ENCODE measurements at places on chromosomes 6 and 20.

GRCh38 chr6:15417811-15418210, 171.9 kb downstream of the JARID2 start:
- peak; percentile 69 for DNase-seq

- peak; percentile 42 for DNase-seq
Measured at GRCh38 chr6:154605178-154605881, 94.8 kb upstream of the CNKSR3 start.

GRCh38 chr20:38806855-38807655, 1.6 kb downstream of the PPP1R16B start:
- peak; percentile 57 for DNase-seq

DNA sequence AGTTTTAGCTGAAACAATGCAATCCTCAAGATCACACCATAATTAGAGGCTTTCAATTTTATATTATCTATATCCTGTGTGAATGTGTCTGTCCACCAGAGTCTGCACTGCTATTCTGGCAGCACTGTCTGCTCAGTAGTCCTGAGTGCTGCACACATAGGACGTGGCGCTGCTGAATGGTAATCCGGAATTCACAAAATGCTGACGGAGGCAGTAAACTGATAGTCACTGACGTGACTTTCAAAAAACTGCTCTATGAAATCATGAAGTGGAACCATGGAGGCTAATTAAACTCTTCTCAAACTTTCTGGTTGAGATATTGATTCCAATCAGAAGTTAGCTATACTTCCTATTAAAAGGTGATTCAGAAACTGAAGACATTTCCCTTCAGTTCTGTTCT, 190.8 kb upstream of the NOX3 start:
- DNase-seq: no peak

- no peak for DNase-seq
Measured at GRCh38 chr6:128171182-128171581, 270.3 kb upstream of the THEMIS start.

DNA sequence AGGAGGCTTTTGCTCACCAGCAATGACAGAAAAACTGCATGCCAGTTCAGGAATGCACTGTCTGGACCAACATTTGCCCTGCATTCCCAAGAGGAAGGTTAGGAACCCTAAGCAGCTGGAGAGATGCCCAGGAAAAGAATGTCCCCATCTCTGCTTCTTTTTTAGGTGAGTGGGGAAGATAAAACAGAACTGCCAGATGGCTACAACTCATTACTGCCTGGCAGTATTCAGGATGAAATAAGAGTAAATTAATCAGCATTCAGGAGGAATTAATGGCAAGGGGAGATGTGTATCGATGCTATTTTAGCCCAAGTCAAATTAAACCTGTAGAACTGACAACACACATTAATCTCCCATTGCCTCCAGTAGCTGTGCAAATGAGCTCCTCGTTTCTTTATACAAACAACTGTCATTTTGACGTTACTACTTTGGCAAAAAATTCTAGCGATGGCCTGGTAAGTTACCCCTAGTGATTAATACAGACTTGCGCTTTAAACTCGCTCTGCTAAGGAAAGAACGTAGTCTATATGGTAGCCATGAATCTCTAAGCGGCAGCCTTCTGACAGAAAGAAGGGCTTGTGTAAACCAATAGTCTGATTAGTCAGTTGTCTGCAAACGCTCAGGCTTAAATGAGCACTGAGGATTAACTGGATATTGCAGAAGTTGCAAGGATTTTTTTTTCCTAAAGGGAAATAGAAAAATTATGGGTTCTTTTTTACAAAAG, 16.7 kb upstream of the SMLR1 start:
- no peak for DNase-seq

DNA sequence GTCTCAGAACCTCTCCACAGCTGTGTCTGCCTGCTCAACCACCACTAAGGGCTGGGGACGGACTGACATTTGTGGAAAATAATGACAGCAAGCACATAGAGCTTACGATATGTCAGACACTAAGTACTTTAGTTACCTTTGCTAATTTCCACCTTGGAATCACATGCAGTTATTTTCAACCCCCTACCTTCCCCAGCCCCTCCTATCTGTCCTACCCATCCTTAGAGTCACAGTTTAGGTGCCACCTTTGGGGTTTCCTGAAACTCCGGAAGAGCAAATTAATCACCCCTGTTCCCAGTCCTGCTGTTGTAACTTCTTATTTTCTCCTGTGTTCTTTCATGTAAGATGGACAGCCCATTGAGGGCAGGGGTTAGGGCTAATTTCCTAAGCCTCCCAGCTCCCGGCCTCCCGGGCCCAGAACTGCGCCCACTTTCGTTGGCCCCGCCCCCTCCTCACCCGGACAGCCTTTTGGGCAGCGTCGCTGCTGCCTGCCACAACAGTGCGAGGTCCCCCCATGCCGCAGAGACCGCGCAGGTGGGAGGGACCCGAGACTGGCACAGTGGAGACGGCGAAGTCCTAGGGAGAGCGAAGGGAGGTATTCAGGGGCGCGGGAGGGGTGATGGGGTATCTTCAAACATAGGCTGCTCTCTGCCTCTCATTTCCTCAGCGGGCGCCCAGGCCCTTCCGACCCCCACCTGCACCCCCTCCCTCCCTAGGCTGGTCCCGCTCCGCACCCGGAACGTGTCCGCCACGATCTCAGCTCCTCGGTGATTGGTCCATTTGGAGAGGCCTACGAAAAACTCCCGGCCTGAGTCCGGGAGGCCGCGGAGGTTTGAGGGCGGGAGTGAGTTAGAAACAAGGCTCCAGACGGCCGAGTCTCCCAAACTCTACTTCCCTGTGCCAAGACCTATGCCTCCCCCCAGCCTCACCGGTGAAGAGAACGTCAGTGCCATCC, 1.1 kb downstream of the DDAH2 start:
- DNase-seq: no peak

DNA sequence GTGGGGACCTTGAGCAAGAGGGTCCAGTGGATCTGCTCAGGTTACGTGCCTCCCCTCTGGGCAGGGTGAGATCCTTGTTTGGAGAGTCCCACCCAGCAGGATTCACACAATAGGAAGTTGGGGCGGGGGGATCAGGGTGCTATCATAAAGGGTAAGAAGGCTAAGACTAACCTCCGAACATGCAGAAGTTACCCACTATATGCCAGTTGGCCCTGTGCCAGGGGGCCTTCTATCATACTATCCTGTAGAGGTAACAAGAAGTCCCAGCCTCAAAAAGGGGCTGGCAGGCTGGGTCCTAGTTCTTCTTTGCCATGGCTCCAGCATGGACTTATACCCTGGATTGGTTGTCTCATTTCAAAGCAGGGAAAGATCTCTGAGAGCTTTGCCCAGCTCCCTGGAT, 94.1 kb downstream of the CDH26 start:
- no peak for DNase-seq

DNA sequence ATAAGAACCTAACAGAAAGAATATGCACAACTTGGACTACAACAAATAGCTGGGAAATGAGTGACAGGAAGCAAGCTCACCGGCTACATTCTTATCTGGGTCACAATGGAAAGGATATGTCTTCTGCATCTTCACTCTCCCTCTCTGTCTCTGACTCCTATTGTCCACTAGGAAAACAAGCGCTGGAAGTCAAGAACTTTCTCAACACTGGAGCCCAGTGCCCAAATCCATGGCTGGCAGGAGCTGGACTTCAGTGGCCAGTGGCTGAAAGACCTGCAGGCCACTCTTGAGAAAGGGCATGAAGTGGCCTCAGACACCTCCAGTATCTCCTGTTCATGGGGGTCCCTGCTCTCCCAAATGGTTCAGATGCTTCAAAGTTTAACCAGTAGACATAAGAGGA, 62.0 kb downstream of the FAM50B start:
- DNase-seq: no peak

GRCh38 chr6:158856261-158856660, 37.1 kb upstream of the EZR start:
- no peak for DNase-seq

DNA sequence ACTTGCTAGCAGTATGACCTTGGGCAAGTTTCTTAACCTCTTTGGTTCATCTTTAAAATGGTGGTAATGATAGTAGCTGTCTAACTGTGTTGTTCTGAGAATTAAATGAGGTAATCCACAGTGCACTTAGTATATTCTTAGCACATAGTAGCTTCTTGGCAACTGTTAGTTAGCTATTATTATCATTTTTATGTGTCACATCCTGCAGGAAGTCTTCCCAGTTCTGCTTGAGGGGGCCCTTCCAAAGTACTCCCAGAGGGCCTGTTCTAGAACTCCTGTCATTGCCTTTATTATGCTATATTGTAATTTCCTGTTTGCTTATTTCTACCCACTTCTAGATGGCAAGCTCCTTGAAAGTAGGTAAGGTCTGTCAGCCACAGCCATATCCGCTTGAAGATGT, 30.6 kb downstream of the ANKS1A start:
- no peak for DNase-seq

- DNase-seq: no peak
Measured at GRCh38 chr6:28330041-28330440, 5.9 kb downstream of the ZSCAN31 start.

DNA sequence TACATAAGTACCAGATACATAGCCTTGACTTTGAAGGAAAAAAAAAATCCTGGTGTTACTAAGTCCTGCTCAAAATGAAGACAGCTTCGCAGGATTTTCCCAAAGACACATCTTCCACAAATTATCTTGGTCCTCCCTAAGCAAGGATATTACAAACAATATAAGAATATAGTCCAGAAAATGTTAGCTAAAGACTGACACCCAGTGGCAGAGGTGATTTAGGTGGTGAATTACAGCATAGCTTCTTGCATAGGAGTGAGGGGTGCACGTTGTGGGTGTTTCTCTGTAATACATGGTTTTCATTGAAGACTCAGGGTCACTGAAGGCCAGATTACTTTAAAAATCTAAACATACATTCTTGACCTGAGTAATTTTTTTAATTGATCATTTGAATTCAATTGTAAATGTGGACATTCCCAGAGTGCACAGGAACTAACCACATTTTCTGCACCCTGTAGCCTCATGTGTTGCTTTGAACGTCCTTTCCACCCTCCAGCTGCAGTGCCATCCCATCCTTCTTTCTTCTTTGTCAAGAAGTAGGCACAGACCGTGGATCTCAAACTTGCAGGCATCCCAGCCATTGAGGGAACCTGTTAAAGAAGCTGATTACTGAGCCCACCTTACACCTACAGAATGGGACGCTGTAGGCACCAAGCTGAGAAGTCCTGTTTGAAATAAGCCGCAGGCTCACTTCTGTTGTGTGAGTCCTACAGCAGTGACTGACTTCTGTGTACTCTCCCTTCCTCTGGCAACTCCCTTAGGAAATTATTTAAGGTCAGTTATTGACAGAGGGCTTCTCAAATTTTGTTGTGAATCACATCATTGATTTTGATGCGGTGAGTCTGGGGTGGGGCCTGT, 102.6 kb downstream of the PERP start:
- peak; percentile 33 for DNase-seq

DNA sequence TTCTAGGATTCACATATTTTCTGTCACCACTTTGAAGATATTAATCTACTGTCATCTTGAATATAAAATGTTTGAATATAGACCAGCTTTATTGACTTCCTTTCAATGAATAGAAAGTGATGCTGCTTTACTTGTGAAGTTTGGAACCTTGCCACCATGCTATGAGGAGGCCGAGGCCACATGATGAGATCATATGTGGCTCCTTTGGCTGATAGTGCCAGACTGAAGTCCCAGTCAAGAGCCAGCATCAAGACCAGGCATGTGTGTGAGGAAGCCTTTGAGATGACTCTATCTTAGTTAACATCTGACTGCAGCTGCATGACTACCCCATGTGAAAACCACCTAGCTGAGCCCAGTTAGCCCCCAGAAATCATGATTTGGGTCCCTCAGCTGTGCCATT, 169.5 kb downstream of the OTOR start:
- DNase-seq: no peak

DNA sequence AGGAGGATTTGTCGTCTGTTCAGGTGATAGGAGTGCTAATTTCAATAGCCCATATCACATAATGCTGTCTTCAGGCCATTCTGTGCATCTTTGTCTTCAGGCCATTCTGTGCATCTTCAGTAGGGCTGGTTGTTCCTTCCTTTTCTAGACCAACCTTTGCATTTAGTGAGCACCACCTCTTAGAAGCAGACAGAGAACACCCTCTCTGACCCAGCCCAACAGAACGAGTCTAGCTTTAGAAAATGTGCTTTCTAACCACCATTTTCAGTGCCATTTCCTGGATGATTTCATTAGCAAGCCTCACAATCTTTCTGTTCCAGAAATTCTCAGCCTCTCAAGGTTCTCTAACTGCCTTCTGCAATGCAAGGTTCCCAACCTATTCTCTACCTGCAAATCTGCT, 215.3 kb upstream of the KCNQ5 start:
- no peak for DNase-seq

DNA sequence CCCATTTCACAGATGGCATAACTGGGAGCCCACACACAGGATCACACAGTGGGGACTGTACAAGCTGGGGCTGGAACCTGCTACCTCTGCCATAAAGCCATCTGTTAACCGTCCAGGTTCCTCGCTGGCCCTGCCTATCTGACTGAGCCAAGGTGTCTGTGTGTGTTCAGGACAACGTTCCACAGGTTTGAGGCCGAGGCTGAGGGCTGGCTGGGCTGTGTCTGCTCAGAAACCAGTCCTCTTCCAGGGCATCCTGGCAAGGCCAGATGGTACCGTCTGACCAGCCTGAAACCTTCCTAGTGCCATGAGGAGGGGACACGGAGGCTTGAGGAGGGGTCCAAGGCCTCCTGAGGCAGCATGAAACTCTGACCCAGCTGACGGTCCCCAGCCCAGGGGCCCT, 150.6 kb downstream of the TAF4 start:
- DNase-seq: no peak

DNA sequence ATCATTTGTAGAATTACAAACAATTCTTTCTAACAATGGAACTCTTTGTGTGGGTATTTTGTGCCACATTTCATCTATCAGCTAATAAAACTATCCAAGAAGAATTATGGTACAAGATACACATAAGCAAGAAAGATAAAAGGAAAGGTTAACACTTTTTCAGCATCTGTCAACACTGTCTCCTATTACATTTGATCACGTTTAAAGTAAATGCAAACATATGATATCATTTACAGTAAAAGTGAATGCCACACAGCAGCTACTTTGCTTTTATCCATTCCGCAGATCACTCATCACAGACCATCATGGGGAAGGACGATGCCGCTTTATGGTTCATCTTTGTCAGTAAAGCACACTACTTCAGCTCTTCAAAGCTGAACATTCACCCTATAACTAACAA, 456.4 kb upstream of the MANEA start:
- DNase-seq: no peak

GRCh38 chr6:150409576-150410066, 40.8 kb downstream of the IYD start:
- no peak for DNase-seq

DNA sequence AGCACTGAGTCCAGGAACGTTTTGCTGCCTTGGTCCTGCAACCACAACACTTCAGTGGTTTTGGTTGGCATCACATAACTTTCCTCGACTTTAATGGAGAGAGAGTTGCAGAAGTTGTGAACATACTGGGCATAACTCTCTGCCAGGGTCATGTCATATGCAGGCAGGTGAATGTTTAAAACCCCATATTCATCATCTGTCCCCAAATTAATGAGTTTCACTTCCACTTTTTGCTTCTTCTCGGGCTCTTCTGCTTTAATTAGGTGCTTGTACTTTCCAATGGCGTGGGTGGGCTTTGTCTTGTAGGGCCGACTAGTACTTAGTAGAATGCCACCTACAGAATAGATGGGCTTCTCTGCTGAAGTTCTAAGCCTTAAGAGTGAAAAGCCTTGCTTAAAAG, 45.2 kb upstream of the TFAP2A start:
- no peak for DNase-seq

GRCh38 chr6:45772886-45773495, 242.7 kb downstream of the CLIC5 start:
- DNase-seq: no peak
